ENCODE measurements at places on chromosomes 12 and 14.
A peak's percentile ranks its signal among the peaks of the same experiment; 100 is the strongest.

DNA sequence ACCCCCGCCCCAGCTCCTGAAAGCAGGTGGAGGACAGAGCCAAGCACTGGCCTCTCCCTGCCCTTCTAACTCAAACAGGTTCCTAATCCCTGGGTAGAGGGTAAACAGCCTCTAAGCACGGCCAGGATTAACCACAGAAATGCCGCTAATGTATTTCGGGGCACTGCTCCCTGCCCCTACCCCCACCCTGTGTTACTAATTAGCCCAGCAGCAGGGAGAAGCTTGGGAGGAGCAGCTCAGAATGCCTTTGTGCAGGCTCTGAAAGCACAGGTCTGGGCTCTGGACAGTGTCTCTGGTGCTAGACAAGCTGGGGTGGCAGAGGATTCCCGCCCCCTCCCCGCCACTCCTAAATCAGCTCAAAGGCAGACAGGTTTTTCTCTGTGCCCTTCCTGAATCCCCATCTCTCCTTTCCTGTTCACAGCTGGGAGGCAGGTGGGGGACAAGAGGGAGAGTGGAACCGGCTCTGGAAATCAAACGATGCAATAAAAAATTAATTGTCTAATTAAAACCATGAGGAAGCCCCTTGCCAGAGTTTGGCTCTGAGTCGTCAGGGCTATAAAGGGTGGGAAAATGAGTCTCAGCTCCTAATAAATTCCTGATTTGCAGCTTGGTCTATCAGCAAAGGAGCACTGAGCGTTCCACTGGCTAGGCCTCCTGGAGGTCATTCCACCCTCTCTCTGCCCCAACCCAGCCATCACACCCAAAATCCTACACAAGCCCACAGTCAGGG, 53.0 kb downstream of the SMUG1 start:
- peak; percentile 45 for DNase-seq

DNA sequence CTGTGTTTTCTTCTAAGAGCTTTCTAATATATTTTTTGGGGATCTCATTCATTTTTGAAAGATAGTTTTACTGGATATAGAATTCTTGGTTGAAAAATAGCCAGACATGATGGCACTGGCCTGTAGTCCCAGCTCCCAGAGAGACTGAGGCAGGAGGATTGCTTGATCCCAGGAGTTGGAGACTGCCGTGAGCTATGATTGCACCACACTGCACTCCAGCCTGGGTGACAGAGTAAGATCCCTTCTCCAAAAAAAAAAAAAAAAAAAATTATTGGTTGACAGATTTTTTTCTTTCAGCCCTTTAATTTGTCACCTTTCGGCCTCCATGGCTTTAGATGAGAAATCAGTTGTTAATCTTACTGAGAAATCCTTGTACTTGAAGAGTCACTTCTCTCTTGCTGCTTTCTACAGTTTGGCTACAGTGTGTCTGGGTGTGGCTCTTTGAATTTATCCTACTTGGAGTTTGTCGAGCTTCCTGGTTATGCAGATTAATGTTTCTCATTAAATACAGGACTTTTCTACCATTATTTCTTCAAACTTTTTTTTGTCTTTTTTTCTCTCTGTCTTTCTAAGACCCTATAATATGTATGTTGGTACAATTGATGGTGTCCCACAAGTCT, 60.2 kb upstream of the AMN start:
- DNase-seq: no peak

DNA sequence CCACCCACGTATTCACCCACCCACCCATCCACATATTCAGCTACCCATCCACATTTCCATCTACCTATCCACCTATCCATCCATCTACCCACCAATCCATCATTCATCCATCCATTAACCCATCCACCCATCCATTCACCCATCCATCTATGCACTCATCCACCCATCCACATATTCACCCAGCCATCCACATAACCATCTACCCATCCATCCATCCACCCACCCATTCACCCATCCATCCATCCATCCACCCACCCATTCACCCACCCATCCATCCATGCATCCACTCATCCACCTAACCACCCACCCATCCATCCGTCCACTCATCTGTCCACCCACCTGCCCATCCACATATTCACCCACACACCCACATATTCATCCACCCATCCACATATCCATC, 70.5 kb downstream of the LGMN start:
- no peak for DNase-seq

GRCh38 chr12:5872745-5873144, 72.3 kb downstream of the ANO2 start:
- no peak for DNase-seq

- no peak for DNase-seq
Measured at GRCh38 chr14:36320897-36321381, 502 bp upstream of the MBIP start.

GRCh38 chr12:122862872-122863701, 27.8 kb downstream of the HIP1R start:
- DNase-seq: peak; percentile 64

DNA sequence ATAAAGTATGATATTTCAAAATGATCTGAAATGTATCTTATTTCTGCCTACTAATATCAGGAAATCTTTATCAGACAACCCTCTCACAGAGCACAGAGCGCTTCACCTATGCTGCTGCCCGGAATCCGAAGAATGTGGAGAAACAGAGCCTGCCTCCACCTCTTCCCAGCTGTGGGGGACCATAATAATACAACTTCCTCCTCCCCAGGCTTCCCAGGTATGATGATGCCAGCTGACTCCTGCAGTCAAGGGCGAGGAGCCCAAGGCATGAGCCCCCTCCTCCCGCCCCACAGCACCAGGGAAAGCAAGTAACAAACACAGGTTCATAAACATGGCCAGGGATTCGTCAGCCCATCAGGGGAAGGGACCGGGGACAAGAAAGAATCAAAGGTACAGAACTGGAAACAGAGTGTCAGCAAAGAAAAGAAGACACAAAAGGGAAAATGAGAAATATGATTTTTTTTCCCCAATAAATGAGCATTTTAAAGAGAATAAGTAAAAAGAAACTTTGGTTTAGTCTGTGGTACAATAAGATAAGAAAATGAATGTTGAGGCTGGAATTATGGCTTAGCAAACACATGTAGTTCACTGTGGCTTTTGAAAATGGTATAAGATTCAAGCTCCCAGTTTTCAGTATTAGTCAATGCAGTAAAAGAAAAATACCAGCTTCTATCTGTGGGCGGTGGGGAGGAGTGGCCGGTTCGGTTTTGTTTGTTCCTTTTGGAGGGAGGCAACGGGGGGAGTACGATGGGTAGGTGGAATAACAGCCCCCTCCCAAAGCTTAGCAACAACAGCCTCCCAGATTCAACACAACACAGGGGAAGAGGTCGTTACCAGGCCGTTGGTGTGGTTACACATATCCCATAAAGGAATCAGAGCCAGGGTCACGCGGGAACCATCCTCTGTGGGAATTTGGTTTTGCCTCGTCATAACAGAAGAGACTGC, 68.3 kb downstream of the SETD3 start:
- DNase-seq: no peak

GRCh38 chr12:61765926-61766325, 494.3 kb upstream of the USP15 start:
- DNase-seq: no peak

GRCh38 chr12:95593266-95593871, 42.1 kb upstream of the USP44 start:
- no peak for DNase-seq

DNA sequence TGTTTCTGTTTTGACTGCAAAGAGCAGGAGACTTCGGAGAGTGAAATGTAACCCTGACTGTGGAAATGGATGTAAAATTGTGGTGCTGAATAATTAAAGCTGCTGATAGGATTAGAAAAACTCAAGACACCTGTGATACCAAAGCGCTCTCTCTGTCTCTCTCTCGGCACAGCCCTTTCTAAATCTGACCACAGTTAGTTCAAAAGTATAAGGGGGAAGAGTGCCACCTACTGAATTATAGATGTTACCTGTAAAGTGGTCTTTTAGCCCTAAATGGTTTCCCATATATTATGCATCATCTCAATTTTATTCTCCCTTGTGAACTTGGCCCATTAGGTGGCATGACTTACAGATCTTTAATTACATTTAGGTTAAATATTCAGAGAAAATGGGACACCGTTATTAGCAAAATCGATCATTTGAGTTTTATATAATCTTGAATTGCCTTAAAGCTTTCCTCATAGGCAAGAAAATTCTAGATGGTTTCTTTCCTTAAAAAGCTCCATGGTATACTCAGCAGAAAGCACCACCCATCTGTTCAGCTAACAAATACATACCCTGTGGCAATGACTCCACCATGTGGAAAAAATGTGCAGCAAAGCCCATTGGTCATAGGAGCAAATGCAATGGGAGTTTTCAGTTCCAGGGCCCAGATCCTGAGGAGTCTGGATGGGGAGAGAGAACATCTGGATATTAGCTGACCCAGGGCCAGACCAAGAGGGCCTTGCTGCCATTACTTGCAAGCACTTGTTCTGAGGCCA, 18.1 kb downstream of the RFC5 start:
- DNase-seq: peak; percentile 51

- DNase-seq: no peak
Measured at GRCh38 chr12:106285982-106286381, 16.6 kb upstream of the TCP11L2 start.

DNA sequence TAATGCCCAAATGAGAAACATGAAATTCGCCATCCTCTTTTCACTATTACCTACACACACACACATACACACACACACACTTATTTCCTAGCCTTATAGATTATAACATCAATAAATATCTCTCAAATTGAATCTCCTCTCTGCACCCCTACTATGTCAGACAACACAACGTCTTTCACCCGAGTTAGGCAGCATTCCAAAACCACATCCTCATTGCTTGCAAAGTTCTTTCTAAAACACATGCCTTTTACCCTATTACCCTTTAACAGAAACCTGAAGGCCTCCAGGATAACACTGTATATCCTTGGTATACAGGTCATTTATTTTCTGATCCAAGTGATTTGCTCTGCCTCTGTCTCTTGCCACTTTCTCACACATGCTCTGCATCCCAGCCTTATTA, 56.3 kb downstream of the KCNH5 start:
- DNase-seq: no peak

DNA sequence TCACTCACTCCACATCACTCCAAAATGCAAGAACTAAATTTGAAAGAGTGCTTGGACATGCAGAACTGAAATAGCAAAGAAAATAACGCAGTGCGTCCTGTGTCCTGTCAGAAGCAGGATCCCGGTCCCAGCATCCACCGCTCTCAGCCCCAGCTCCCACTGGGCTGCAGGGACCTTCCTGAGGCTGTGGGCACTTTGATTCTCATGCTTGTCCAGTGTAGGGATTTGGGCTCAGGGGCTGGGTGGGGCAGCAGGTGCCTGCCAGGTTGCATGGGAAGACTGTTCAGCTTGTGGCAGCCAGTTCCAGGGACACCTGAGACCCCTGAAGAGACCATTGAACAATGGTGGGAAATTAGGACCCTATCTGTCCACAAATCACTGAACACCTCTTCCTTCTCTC, 140.0 kb upstream of the FKBP4 start:
- DNase-seq: no peak

DNA sequence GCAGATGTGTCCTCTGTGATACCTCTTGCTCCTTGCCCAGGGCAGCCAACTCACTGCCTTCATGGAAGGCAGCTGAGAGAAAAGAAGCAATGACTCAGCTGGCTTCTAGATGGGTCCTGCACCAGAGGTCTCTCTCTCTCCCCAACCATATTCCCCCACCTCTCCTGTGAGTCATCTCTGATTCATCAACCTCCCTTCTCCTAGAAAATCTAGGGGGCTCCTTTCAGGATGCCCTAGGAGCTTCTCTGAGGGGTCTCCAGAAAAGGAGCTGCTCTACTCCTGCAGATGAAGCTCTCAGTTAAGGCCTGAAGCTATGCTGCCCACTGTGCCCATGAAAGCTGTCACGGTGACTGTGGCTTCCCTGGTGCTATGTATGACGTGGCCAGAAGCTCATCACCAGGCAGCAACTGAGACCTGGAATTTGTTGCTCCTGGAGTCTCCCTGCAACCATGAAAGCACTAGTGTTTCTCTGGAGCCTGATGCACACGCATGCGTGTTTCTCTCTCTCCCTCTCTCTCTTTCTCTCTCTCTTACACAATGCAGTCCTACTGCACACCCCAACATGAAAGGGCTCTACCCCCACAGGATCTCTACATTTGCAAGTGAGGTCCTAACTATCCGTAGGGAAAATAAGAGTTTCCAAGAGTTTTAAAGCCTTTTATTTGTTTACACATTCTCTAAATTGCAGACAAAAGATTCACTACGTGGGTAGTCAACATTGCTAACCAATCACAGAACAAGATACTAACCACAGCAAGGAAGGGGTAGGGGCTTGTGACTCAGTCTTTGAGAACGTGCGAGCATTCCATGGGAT, 285.3 kb downstream of the DPF3 start:
- DNase-seq: no peak

- DNase-seq: no peak
Measured at GRCh38 chr14:76927971-76928700, 100.4 kb downstream of the IRF2BPL start.

- DNase-seq: no peak
Measured at GRCh38 chr12:12195081-12195480, 71.8 kb downstream of the LRP6 start.

DNA sequence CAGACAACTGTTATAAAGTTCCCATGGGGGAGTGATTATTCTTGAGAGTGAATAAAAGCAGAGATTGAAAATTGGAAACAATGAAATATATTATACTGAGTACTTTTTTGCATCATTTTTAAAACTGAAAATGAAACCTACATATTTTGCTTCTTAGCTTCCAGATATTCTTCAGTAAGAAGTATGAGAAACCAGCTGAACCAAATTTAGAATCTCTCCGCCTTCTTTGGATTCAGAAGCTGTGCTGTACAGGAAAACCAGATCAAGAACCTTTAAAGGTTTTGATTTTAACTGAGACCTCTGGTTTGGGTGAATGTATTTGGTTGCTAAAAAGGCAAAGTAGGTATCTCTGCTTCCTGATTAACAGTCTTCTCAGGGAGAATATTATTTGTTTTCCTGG, 109.4 kb downstream of the AKAP6 start:
- no peak for DNase-seq

DNA sequence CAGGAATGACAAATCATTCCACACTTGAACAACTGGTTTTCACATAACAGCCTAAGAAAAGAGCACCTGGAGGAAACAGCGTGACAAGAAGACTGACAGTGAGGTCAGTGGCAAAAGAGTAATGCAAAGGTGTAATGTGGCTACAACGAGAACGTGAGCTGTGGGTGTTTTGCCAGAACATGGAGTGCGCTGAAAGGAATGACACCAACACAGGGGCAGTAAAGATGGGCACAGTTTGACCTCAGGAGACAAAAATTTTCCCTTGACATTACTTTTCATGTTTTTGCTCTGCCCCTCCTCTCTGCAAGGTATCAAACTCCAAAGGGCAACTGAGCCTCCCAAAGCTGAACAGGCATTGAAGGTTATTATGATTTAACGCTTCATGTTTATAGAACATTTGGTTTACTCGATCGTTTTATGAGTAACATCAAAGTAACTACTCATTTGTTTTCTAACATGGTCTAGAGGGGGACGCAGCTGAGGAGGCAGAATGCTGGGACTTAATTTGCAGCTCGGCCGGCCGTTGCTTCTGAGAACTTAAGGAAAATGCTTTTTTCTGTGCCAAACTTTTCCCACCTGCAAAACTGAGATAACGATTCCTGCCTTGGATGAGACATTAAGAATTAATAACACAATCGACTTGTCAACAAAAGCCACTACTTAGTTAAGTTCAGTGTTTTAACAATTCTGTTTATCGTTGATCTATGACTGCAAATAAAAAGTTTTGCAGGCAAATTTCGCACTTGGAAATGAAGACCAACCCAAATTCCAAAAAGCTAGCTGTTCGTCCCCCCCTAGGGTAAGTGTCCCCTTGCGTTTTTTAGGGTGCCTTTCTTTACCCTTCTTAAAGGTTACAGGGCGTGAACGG, 954 bp downstream of the HAUS4 start:
- no peak for DNase-seq

Data from NCI-H526 treated with DMSO at 0.1 percent for 48 hours (cell line).